ENCODE measurements at places on chromosomes 13 and 19. TPM values are rescaled to one million over a fixed set of nuclear protein-coding genes. Genes with fewer than 3 reads are reported as not detected.

DNA sequence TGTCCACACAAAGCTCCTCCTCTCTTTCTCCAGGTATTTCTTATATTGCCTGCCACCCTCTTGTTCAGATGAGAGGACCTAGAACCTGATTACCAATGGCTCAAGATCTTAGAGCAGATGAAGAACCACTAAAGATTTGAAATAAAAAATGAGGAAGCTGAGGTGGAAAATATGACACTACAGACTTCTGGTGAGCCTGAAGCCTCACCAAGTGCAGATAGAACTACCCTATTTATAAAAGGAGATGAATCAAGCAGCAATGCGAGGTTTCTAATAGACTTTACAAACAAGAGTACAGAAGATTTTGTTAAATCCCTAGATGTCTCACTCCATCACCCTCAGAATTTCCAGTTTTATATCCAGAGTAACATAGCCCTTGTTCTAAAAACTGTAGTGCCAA lies 345.8 kb downstream of the TBC1D4 start:
- DNase-seq, result no peak

DNA sequence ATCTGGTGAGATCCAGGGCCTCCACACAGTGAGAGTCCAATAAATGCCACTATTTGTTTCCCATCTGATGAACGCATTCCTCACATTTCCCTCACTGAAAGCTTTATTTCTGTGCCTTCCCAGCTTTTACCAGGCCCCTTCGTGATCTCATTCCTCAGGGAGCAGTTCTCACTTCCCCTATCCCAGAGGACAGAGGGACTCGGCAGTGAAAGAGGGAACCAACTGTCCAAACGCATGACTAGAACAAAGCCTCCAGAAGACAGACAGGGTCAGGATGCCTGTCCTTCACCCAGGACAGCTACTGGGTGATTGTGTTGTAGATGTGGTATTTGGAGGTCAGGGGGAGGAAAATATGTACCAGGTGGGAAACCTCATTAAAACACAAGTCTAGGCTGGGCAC lies 2.0 kb upstream of the ZBTB45 start:
- DNase-seq, result no peak

DNA sequence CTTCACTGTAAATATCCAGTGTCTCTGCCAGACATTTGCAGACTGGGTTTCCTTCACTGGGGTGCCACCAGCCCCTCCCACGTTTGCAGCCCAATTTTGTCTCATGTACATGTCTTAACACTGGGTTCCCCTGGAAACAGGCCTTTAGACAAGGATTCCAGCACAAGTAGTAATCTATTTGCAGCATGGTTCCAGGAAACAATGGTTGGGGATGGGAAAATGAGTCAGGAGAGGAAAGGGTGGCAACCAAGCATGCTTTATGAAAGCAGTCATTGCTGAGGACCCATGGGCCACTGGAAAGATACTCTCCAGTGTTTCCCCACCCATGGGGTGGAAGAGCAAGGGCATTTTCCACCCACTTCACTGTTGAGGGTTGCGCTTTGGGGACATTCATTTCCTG lies 53.6 kb upstream of the FARP1 start:
- DNase-seq, result no peak

- peak; percentile 90 for DNase-seq
These were observed 15.9 kb downstream of the TICAM1 start for GRCh38 chr19:4815426-4816201.

DNA sequence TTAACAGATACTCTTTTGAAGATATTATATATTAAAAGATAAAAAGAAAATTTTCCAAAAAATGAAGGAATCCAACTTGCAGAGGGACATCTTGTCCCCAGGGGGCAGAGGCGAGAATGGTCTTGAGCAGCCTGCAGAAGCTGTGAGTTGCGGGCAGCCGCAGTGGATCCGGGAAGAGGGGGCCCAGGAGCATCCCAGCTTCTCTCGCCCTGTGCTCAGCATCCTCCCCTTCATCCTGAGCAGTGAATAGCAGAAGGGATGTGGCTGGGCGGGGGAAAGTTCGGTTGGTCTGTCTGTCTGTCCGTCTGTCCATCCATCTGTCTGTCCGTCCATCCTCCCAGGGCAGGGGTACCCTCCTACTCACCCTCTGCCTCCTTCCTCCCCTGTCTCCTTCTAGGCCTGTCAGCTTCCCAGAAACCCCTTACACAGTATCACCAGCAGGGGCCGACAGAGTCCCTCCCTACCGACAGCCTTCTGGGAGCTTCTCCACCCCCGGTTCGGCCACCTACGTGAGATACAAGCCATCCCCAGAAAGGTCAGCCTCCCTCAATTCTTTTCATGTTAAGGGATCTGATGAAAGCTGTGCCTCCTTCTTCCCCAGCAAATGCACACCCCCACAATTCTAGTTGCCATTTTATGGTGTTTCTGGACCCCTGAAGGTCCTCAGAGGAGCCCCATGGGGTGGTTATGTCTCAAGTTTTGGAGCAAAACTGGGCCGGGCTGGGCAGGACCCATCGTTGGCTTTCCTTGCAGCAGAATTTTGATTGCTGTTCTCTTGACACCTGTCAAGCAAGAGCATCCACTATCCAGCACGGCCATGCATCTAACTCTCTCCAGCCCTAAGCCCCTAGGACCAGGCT lies 81.6 kb downstream of the DPF1 start:
- peak; percentile 73 for DNase-seq

GRCh38 chr13:39777527-39778061 lies 122.1 kb downstream of the COG6 start:
- no peak for DNase-seq

The GRIK5 gene
- 2.5 TPM for total RNA-seq

DNA sequence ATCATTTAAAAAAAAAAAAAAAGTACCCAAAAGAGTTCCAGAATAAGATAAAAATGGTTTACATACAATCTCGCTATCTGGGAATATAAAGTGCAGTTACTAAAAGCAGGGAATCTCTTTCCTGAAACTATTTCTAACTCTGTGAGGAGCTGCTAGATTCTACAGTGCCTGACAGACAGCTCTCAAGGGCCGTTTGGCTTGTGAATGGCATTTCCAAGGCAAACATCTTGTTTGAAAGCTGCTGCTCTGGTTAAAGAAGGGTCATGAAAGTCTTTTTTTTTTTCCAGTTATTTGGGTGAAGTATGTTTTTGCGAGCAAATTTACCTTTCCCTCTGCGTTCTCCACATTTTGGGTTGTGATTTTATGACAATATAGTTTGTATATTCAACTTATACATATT lies 29.0 kb upstream of the CEACAM21 start:
- DNase-seq, result no peak

DNA sequence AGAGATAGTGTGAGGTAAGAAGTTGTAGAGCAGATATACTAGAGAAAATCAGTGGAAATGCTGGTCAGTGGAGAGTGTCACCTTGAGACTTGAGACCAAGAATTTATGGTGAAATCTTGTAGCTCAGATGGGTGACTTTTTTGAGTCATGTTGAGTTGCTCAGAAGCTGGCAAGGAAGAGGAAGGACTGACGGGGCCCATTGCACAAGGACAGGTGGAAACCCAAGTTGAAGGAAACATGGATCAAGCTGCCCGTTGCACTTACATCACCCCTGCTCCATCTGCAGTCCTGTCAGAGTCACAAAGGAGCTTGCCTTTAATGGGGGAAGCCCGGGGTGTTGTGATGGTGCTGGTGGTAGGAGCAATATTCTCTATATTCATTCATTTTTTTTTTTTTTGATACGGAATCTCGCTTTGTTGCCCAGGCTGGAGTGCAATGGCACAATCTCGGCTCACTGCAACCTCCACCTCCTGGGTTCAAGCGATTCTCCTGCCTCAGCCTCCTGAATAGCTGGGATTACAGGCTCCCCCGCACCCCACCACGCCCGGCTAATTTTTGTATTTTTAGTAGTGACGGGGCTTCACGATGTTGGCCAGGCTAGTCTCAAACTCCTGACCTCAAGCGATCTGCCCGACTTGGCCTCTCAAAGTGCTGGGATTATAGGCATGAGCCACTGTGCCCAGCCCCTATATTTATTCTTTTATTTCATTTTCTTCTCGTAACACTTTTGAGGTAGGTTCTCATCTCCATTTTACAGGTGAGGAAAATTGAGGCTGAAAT lies 27.4 kb downstream of the UBAC2 start:
- DNase-seq, result no peak

- DNase-seq, result no peak
These were observed 12.9 kb upstream of the ILF3 start for GRCh38 chr19:10641248-10641647.

Data from heart left ventricle (tissue), 16 donors.